Type B pancreatic cell (in vitro differentiated cells): ENCODE measurements at places on chromosomes 5 and 9.
A peak's percentile ranks its signal among the peaks of the same experiment; 100 is the strongest.

- no peak overlapping the region for H3K27ac ChIP-seq
- peaks cover 4% of the 10 kb centered on the region for H3K4me1 ChIP-seq
- no peak for DNase-seq
These were observed 474.7 kb downstream of the PDE4D start for GRCh38 chr5:59418808-59419207.

GRCh38 chr9:68555437-68556150 is 14.9 kb upstream of the TMEM252 start:
- no peak overlapping the region for H3K27ac ChIP-seq
- H3K4me3 ChIP-seq, result no peak overlapping the region
- H3K36me3 ChIP-seq, result no peaks in the 10 kb centered on the region

- H3K4me1 ChIP-seq, result no peaks in the 10 kb centered on the region
- no peak for DNase-seq
- no peaks in the 10 kb centered on the region for H3K36me3 ChIP-seq
- peaks cover 21% of the 10 kb centered on the region for H3K27me3 ChIP-seq
- H3K27ac ChIP-seq, result no peak overlapping the region
- no peak overlapping the region for H3K4me3 ChIP-seq
These were observed 120.5 kb upstream of the NEK6 start for GRCh38 chr9:124137009-124137943.

- no peak for DNase-seq
- H3K36me3 ChIP-seq, result peaks cover 5% of the 10 kb centered on the region
- no peaks in the 10 kb centered on the region for H3K27me3 ChIP-seq
- H3K4me1 ChIP-seq, result peaks cover 13% of the 10 kb centered on the region
- no peak overlapping the region for H3K27ac ChIP-seq
These were observed 56.5 kb upstream of the RNF38 start for GRCh38 chr9:36456480-36457065.

DNA sequence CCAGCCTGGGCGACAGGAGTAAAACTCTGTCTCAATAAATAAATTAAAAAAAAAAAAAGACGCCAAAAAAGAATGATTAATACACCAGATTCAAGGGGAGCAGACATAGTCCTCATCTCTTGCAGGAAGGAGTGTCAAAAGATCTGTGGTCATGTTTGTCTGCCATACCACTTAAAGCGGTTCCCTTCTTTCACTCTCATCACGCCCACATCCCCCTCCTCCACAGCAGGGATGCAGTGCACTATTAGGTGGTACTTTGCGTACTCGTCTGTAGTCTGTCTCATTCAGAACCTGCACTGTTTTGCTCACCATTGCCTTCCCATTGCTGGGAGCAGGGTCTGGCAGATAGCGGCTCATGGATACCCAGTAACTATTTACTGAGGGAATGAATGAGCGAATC is 11.2 kb downstream of the CDHR2 start:
- no peak overlapping the region for H3K27ac ChIP-seq
- no peaks in the 10 kb centered on the region for H3K36me3 ChIP-seq
- no peak overlapping the region for H3K4me3 ChIP-seq
- peaks cover 4% of the 10 kb centered on the region for H3K27me3 ChIP-seq
- H3K4me1 ChIP-seq, result no peaks in the 10 kb centered on the region

DNA sequence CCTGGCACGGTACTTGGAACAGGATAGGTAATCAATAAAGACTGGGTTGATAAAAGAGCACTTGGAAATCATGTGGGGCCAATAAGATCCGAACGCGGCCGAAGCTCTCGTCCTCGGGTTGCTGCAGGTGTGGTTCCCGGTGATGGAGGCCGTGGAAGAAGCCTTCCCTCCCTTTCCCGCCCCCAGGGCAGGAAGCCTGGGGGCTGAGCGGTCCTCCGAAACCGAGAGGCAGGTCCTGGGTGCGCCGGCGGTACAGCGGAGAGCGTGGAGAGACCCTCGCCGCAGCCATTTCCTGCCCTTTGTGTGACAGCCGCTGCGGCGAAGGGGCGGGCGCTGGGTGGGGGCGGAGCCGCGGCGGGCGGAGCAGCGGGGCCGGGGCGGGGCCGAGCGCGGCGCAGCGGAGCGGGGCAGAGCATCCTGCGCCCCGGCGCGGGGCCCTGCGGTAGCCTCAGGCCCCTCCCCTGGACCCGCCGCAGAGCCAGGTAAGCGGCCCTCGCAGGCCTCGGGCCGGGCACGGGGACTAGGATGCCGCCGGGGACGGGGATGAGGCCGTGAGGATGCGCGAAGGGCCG is at the start of gene CYFIP2:
TSS of gene CYFIP2 (plus strand) at position 410 of the 572 bp plus-strand sequence. CDS start 19,239 bp downstream, outside the sequence.
- H3K4me1 ChIP-seq, result peaks cover 20% of the 10 kb centered on the region
- H3K27ac ChIP-seq, result peak within 1 kb of the TSS; percentile 85
- peak; percentile 77 for DNase-seq
- peak within 1 kb of the TSS; percentile 96 for H3K4me3 ChIP-seq
